Central memory CD8-positive, alpha-beta T cell (primary cell): ENCODE measurements at places on chromosomes 16 and 17.

GRCh38 chr17:80425835-80426426, 11.0 kb downstream of the ENDOV start:
- H3K27me3 ChIP-seq, result no peaks in the 10 kb centered on the region
- H3K27ac ChIP-seq, result peak overlapping the region; percentile 35
- H3K4me3 ChIP-seq, result no peak overlapping the region
- H3K36me3 ChIP-seq, result no peaks in the 10 kb centered on the region
- DNase-seq, result no peak

DNA sequence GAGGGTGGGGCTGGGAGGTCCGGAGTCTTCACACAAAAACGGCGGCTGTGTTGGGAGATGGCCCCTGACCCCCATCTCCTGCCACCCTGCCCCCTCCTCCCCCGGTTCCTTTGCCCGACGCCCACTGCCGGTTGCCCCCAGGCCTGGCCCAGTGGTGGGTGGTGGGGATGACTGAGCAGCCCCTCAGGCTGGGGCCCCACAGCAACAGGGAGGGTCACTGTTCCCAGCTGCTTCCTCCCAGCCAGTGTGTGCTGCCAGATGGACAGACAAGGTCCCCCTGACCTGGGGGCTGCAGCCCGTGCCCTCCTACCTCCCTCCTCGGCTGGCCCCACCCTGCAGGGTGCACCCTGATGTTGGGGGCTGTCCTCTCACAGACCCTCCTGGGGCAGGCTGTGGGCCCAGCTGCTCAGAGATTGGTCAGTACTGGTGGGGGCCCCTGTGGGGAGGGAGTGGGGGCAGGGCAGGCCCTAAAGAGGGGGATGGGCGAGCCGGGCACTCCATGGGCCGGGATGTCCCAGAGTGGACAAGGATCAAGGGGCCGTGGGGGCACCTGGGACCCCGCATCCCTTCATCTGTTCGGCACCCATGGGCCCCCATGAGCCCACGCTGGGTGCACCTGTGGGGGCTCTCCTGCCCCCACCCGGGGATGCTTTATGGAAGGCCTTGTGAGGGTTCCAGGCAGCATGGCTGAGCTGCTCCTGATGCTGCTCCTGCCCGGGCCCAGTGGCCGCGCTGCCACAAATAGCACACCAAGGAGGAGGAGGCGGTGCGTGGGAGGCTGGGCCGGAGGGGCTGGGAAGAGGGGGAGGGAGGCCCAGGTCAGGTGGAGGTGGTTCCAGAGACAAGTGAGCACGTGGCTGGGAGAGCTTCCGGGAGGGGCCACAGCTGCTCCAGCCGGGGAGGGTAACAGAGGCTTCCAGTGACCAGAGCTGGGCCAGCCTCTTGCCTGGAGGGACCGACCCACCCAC, 5.1 kb downstream of the C1QTNF8 start:
- H3K36me3 ChIP-seq, result peaks cover 2% of the 10 kb centered on the region
- no peaks in the 10 kb centered on the region for H3K4me1 ChIP-seq
- DNase-seq, result no peak
- no peak overlapping the region for H3K4me3 ChIP-seq
- no peak overlapping the region for H3K27ac ChIP-seq

GRCh38 chr17:78769196-78769773, 12.8 kb downstream of the CYTH1 start:
- peaks cover 38% of the 10 kb centered on the region for H3K4me1 ChIP-seq
- H3K36me3 ChIP-seq, result peaks cover 17% of the 10 kb centered on the region
- DNase-seq, result no peak
- H3K4me3 ChIP-seq, result no peak overlapping the region

DNA sequence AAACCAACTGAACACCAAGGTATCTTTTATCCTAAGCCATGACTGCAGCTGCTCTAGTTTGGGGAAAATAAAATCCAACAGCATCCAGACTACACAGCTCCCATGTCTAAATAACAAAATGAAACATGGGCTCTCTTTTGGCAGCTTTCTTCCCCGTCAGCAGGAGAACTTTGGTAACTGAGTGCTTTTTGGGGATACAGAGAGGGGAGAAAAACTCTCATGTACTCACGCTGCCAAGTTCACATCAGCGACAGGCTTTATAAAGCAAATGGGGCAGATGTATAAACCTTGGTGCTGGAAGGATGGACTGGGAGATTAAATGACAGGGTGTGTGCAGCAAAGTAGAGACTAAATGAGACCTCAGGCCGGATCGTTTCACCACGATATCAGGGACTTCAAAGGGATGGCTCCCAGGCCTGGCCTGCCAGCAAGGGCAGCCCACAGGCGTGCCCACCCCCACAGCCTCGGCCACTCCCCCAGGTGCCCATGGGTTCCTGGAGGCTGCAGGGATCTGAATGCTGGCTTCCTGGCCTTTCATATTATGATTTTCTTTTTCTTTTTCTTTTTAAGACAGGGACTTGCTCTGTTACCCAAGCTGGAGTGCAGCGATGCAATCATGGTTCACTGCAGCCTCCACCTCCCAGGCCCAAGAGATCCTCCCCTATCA, 174.6 kb downstream of the ZNF423 start:
- no peak for DNase-seq
- no peak overlapping the region for H3K27ac ChIP-seq
- no peaks in the 10 kb centered on the region for H3K4me1 ChIP-seq
- H3K27me3 ChIP-seq, result peaks cover 14% of the 10 kb centered on the region
- no peak overlapping the region for H3K4me3 ChIP-seq

GRCh38 chr17:65598746-65599145, 37.3 kb upstream of the AXIN2 start:
- DNase-seq, result no peak
- H3K27me3 ChIP-seq, result peaks cover 23% of the 10 kb centered on the region
- H3K4me1 ChIP-seq, result no peaks in the 10 kb centered on the region

GRCh38 chr16:67701420-67701819, 17.7 kb downstream of the GFOD2 start:
- no peak overlapping the region for H3K4me3 ChIP-seq
- no peak overlapping the region for H3K27ac ChIP-seq
- H3K4me1 ChIP-seq, result peaks cover 19% of the 10 kb centered on the region
- no peak for DNase-seq

DNA sequence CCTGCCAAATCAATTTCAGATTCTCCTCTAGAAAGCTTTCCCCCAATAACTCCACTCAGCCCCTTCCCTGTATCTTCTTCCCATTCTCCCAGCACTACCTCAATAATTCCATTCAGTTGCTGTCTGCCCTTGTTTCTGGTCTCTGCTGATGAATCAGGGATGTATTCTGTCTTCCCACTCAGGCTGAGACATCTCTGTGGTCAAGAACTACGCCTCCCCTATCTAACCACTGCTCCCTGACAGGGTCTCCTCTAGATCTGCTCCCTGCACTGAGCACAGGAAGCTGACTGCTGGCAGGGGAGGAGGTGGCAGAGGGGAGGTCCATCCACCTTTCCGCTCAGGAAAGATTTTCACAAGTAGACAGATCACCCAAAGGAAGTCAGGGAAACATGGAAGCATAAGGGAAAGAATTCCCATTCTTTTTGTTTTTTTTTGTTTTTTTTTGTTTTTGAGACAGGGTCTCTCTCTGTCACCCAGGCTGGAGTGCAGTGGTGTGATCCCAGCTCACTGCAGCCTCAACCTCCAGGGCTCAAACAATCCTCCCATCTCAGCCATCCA, 16.9 kb upstream of the SP2 start:
- H3K4me3 ChIP-seq, result no peak overlapping the region
- no peaks in the 10 kb centered on the region for H3K36me3 ChIP-seq
- DNase-seq, result no peak
- H3K27me3 ChIP-seq, result peaks cover 59% of the 10 kb centered on the region
- H3K27ac ChIP-seq, result no peak overlapping the region

DNA sequence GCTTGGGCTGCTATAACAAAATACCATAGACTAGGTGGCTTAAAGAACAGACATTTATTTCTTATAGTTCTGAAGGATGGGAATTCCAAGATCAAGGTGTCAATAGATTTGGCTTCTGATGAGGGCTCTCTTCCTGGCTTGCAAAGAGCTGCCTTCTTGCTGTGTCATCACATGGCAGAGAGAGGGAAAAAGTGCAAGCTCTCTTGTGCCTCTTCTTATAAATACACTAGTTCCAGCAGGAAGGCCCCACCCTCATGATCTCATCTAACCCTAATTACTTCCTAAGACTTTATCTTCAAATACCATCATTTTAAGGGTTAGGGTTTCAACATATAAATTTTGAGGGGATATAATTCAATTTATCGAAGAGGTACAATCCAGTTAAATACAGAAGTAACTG, 30.6 kb downstream of the ABCA9 start:
- H3K27ac ChIP-seq, result no peak overlapping the region
- H3K27me3 ChIP-seq, result peaks cover 45% of the 10 kb centered on the region
- H3K36me3 ChIP-seq, result no peaks in the 10 kb centered on the region

GRCh38 chr17:39951924-39952679, 10.7 kb upstream of the GSDMA start:
- no peak for DNase-seq
- H3K27ac ChIP-seq, result no peak overlapping the region
- peaks cover 12% of the 10 kb centered on the region for H3K4me1 ChIP-seq
- peaks cover 2% of the 10 kb centered on the region for H3K36me3 ChIP-seq
- peak overlapping the region; percentile 73 for H3K4me3 ChIP-seq

GRCh38 chr17:49573510-49574322, 2.0 kb upstream of the NXPH3 start:
- DNase-seq, result no peak
- H3K36me3 ChIP-seq, result peaks cover 9% of the 10 kb centered on the region
- H3K27ac ChIP-seq, result no peak overlapping the region

- no peak overlapping the region for H3K4me3 ChIP-seq
- no peaks in the 10 kb centered on the region for H3K27me3 ChIP-seq
Measured at GRCh38 chr17:79086609-79087427, 12.2 kb downstream of the ENGASE start.

GRCh38 chr16:59597269-59597668, 863.2 kb upstream of the GOT2 start:
- H3K4me3 ChIP-seq, result no peak overlapping the region
- H3K27me3 ChIP-seq, result no peaks in the 10 kb centered on the region
- H3K4me1 ChIP-seq, result no peaks in the 10 kb centered on the region
- H3K36me3 ChIP-seq, result no peaks in the 10 kb centered on the region
- DNase-seq, result no peak
